ENCODE measurements at places on chromosomes 1 and 21. TPM values are rescaled to one million over a fixed set of nuclear protein-coding genes. Genes with fewer than 3 reads are reported as not detected.

GRCh38 chr1:226438007-226438406 is 30.1 kb upstream of the PARP1 start:
- no peak for DNase-seq

DNA sequence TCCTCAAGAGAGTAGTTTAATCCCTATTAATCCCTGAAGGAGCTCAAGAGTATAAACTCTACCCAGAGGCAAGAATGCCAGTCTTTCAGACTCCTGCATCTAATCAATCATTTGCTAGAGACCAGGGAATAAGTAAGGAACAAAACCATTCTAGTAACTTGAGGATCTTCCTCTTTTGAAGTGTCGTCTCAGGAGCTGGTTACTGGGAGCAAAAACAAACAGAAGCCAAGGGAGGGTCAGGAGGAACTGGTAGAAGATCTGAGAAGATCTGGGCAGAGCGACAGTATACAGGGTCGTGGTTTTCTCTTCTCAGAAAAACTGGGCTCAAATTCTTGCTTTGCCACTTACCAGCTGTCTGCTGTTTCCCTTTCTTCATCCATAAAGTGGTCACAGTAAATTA is 69.3 kb downstream of the RPS6KA1 start:
- no peak for DNase-seq

DNA sequence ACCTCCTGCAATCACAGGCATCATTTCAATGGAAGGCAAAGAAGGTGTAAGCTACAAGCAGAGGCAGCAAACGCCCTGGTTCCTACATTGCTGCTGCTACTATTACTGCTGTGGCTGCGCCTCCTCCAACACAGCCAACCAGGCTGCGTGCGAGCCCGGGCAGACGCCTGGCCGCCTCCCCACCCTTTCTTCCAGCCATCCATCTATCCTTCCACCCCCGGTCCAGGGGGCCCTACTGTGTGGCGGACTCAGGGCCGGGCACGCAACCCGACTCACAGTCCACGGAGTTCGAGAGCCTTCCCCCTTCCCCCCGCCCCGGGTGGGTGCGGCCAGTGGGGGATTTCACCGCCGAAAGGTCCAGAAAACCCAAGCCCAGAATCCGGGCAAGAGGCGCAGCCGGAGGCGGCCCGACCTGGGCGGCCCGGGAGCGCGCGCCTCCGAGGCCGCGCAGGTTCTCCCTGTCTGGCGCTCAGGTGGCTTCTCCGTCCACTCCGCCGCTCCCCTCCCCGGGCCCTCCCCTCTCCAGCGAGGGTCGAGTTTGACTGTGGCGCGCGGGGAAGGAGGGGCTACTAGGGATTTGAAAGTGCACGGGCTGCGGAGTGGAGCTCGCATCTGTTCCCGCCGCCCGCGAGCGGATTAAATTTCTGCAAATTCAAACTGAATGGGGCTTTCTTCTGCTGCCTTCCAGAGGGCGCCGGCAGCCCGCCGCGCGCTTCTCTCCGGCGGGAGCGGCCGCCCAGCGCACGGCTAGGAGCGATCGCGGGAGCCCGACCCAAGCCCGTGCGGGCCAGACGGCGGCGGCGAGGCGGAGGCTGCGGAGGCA is at the start of gene HUNK:
HUNK (plus strand) TSS at position 569 of the 823 bp plus-strand sequence. CDS start 655 bp downstream, outside the sequence.
- no peak for DNase-seq

DNA sequence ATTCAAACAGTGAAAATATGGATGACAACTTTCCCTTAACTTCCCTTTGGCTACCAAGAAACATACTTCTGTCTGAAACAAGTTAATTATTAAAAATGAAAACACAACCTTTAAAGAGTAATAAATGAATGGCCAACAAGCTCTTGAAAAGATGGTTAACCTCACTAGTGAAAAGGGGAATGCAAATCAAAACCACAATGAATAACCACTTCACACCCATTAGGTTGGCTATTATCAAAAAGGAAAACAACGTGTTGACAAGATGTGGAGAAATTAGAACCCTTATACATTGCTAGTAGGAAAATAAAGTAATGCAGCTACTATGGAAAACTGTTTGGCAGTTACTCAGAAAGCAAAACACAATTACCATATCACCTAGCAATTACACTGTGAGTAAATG is 14.1 kb downstream of the COP1 start:
- DNase-seq, result no peak

DNA sequence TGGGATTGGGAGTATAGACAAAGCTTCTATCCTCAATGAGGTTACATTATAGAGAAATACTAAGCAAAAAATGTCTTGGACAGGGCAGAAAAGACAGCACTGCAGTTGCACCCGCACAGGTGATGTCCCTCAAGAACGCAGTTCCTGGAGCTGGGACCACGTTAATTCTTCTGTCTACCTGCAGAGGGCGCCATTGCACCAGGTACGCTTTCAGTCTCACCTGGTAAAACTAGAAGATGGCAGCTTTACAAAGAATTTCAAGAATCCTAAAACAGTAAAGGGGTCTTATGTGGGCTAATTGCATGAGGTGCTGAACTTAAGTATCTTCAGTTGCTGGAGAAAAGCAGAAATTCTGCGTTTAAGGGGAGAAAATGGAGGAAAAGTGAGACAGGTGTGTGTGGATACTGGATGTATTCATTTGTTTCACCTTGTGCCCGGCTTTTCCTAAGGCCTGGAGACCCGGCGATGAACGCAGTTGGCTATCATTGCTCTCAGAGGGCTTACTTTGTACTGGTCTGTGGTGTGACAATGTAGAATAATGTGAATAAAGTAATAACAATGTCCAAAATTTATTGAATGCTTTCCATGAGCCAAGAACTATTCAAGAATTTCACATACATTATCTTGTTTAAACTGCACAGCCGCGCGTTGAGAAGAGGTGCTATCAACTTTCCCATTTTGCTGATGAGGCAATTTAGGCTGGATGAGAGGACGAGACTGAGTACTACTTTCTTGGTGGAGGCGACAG is 276.3 kb upstream of the GREM2 start:
- no peak for DNase-seq

- DNase-seq, result no peak
Observed at GRCh38 chr1:46192171-46192570, 6.1 kb downstream of the POMGNT1 start.

DNA sequence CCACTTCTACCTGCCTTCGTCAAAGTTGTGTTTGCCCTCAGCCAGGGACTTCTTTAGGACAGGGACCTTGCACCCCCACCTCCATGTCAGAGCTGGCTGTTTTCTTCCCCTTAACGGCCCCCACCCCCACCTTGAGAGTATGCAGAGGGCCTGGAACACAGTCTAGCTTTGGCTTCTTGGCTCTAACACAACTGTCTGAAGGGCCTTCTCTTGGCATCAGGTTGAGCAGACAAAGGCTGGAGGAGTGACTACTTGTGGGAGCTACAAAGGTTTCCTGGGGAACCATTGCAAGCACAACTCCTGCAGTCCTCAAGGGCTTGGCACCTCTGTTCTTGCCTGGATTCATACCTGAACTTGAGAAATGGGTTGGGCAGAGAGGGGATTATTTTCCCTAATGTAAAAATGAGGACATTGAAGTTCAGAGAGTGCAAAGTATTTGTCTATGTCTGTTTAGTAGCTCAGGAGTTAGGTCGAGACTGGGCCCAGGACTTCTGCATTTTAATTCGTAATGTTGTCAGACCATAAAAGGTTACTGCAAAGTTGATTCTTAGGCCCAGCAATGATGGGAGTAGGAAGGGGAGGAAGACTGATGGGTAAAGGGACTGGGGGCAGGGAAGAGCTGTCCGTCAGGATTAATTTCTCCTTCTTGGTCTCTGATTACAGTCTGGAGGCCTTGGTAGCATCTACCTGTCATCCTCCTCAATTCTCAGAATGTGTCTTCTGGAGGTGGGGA is 2.6 kb downstream of the CYP4B1 start:
- no peak for DNase-seq

DNA sequence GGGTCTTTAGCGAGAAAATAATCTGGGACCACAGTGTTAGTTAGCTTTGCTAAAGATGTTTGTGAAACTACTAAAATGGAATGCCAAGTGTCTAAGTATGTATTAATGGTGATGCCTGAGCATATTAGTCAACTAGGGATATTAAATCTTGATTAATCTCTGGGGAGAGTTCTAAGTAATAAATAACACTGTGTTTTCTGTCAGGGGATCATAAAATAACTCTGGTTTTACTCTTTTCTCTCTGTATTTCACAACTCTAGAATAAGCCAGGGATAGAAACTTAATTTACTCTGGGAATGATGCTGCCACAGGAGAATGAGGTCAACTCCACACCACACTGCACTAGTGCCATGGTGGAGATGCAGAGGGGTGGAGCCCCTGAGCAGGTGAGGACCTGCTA is 399.2 kb downstream of the PTBP2 start:
- no peak for DNase-seq

DNA sequence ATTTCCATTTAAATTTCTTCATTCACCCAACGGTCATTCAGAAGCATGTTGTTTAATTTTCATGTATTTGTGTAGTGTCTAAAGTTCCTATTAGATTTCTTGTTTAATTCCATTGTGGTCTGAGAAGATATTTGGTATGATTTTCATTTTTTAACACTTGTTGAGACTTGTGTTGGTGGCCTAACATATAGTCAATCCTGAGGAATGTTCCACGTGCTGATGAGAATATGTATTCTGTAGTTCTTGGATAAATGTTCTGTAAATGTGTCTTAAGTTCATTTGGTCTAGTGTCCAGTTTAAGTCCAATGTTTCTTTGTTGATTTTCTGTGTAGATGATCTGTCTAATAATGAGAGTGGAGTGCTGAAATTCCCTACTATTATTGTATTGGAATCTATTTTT is 22.7 kb upstream of the LCE5A start:
- DNase-seq, result no peak

GRCh38 chr1:54094001-54094729 is 40.8 kb downstream of the TCEANC2 start:
- DNase-seq, result no peak

DNA sequence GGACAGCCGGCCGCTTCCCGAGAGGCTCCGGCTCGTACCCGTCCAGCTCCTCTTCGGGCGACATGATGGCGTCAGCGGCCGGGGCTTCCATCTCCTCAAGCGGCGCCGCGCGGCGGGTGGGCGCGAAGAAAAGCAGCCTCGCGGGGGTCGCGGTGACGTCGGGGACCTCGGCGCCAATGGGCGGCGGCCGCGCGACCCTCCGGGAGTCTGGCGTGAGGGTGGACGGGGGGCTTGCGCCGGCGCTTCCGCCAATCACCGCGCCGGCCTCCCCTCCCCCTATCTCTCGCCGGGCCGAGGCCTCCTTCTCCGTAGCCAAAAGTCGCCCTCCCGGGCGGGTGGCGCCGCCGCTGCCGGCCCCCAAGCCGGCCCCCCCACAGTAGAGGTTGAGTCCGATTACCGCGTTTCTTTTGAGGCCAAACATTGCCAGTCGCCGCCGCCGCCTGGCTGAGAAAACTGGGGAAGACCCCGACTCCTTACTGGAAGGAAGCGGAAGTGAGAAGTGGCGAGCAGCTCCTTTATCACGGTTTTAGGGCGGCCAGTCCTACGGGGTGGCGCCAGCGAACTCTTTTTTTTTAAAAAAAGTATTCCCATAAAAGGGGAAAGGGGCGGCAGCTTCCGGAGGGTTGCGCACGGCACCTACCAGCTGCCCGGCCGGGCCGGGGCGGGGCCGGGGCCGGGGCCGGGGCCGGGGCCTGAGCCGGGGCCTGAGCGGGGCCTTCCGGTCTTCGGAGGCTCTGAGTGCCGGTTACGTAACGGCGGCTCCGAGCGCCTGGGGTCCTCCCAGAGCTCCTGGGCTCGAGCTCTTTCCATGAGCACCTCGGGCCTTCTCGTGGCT is at the start of gene MCL1:
MCL1 (minus strand) TSS at position 501 of the 835 bp plus-strand sequence; CDS start at position 421, 80 bp downstream.
- DNase-seq, result peak; percentile 88

- no peak for DNase-seq
Observed at GRCh38 chr1:93317207-93317606, 28.5 kb upstream of the DR1 start.

DNA sequence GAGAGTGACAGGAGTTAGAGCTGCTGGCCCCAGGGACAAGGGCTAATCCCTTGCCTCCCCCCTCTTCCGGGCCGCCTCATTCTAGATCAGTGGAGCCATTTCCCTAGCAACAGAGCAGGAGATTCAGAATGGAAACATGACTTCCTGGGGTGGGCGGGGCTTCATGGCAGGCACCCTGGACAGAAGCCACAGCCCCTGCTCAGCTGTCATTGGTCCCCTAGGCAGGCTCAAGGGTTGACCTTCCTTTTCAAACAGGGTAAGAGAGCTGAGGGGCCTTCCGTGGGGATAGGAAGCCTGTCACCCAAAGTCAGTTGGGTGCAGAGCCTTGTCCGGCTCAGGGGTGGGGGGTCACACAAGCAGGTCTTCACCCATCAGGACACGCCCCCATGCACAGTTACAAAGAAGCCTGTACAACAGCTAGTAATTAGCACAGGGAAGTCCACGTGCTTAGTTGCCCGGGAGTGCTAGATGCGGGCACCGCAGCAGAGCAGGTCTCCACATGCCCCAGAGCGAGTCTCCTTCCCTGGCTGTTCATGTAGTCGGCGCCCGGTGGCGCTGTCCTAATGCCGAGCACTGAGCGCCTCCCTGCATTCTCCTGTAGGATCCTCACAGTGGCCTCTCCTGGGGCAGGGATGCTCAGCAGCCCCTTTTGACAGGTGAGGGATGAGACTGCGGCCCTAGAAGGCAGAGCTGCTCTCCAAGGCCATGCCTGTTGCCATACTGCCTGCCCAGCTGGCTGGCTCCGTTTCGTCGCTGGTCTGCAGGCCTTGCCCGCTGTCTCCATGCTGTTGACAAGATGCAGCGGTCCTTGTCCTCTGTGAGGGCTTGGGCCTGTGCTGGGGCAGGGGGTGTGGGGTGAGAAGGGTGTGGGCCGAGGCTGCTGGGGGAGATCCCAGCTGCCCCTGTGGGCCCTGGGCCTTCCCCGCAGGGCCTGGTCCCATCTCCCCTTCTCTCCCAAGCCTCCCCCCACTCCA is 5.1 kb downstream of the TMEM201 start:
- peak; percentile 81 for DNase-seq

The STYXL2 gene
- polyA plus RNA-seq, result not detected

The LAMB3 gene
- polyA plus RNA-seq, result 953 TPM

The ASTN1 gene
- 0.08 TPM for polyA plus RNA-seq

The TMEM240 gene
- 0.28 TPM for polyA plus RNA-seq

The F13B gene
- polyA plus RNA-seq, result not detected

The FCRL6 gene
- polyA plus RNA-seq, result not detected

The APOBEC4 gene
- not detected for polyA plus RNA-seq

The HRNR gene
- polyA plus RNA-seq, result 0.09 TPM
